ENCODE measurements at places on chromosomes 2 and 18.
A peak's percentile ranks its signal among the peaks of the same experiment; 100 is the strongest.

DNA sequence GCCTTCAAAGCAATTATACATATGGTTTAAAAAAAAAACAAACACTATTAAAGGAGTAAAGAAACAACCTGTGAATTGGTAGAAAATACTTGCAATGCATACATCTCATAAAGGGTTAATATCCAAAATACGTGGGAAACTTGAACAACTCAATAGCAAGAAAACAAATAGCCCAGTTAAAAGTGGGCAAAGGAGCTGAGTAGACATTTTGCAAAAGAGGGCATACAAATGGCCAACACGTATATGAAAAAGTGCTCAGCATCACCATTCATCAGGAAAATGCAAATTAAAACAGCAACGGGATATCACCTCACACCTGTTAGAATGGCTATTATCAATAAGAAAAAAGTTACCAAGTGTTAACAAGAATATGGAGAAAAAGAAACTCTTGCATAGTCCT is 298.3 kb upstream of the RBMS1 start:
- DNase-seq: no peak

GRCh38 chr2:124165698-124166097 is 140.6 kb downstream of the CNTNAP5 start:
- no peak for DNase-seq

GRCh38 chr2:38163006-38163405 is 87.1 kb upstream of the CYP1B1 start:
- no peak for DNase-seq

GRCh38 chr2:96146881-96147592 is 1.8 kb upstream of the DUSP2 start:
- no peak for DNase-seq

GRCh38 chr2:55581435-55581834 is 36.0 kb downstream of the PPP4R3B start:
- DNase-seq: no peak

GRCh38 chr2:84919885-84920580 is 14.6 kb downstream of the TMSB10 start:
- peak; percentile 63 for DNase-seq

- no peak for DNase-seq
These were observed 19.7 kb upstream of the SAG start for GRCh38 chr2:233287871-233288270.

- no peak for DNase-seq
These were observed 12.0 kb downstream of the TMEM163 start for GRCh38 chr2:134706587-134707329.

- DNase-seq: no peak
These were observed 31.7 kb downstream of the EMX1 start for GRCh38 chr2:72949045-72949444.

- DNase-seq: no peak
These were observed 30.9 kb downstream of the MBP start for GRCh38 chr18:77101410-77102258.

DNA sequence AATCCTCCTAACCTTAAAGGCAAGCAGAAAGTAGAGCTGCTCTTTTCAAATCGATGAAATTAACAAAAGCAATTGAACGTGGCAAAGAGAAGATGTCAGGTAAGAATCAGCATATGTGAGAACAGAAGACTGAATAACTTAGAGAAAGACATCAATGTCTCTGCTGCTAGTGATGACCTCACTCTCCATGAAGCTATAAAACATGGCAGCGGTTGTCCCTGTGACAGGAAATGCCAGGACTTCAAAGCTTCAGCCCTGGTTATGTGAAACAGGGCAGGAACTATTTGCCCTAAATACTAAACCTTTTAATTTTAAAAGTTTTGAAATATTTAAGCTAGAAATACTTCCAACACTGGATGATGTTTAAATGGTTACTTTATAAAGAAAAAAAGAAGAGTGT is 383.7 kb downstream of the XIRP2 start:
- no peak for DNase-seq

DNA sequence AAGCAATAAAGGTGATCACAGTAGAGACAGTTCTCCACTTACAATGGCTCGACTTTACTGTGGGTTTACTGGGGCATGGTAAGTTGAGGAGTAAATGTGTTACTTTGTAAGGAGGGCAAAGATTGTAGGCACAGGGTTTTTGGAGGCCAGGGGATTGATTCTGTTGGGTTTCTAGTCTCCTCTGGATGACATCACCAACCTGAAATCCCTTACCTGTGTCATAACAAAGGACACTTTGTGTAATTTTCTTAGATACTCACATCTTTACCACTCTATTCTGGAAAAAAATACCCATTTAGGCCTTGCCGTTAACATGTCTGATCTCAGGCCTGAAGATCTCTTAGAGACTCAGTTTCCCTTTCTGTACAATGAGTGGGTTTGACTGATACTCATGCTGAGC is 161.7 kb downstream of the GLI2 start:
- no peak for DNase-seq

GRCh38 chr2:234770715-234771141 is 181.1 kb upstream of the SH3BP4 start:
- no peak for DNase-seq

- DNase-seq: no peak
These were observed 84.7 kb downstream of the POLR1A start for GRCh38 chr2:86020984-86021383.

DNA sequence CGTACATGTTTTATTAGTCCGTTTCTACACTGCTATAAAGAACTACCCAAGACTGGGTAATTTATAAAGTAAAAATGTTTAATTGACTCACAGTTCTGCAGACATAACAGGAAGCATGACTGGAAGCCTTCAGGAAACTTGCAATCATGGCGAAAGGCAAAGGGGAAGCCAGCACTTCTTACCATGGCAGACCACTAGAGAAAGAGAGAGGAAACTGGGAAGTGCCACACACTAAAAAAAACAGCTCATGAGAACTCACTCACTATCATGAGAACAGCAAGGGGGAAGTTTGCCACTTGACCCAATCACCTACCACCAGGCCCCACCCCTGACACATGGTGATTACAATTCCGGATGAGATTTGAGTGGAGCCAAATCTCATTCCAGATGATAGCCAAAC is 466.2 kb downstream of the IRS1 start:
- no peak for DNase-seq

- no peak for DNase-seq
These were observed 113.8 kb upstream of the SLC38A11 start for GRCh38 chr2:165069151-165069550.

DNA sequence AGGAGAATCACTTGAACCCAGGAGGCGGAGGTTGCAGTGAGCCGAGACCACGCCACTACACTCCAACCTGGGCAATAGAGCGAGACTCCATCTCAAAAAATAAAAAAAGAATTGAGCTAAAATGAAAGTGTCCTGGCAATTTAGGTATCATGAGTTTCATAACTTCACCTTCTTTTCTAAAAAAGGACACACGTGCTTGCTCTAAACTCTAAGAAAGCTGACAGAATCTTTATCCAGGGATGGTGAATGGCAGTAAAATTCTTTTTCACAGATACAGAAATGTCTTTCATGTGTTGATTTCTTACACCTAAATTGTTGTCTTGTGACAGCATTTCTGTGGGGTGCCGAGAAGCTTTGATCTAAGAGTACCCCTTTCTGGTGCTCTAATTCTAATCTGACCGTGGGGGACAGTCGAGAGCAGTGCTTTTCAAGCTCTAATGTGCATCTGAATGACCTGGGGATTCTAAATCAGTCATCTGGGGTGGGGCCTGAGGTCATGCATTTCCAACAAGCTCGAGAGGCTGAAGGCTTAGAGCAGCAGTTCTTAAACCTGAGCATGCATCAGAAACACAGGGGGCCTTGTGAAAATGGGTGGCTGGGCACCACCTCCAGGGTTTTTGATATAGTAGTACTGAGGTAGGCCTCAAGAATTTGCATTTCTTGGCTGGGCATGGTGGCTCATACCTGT is 42.1 kb upstream of the REL start:
- no peak for DNase-seq

- no peak for DNase-seq
These were observed 1284.1 kb upstream of the GYPC start for GRCh38 chr2:125371867-125372266.

- DNase-seq: no peak
These were observed 122.1 kb upstream of the EML6 start for GRCh38 chr2:54601339-54601738.

All from HuH-7.5 (cell line).